ENCODE measurements at places on chromosomes 7 and 10.

DNA sequence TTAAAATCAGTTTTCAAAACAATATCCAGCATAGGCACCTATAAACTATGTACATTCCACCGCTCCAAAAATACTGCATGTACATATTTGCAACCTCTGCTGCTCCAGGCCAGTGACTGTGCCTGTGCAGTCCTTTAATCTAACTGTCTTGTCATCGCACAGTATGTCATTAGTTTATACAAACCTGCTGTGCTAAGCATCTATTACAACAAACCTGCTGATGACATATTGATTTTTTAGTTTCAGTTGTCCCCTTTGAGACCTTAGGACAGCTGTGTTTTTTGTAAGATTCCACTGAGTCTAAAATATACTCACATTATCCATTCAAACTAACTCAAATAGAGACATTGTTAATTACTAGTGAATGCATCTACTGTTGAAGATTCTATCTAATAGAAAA is 33.1 kb downstream of the SEMA3C start:
- DNase-seq, result no peak

DNA sequence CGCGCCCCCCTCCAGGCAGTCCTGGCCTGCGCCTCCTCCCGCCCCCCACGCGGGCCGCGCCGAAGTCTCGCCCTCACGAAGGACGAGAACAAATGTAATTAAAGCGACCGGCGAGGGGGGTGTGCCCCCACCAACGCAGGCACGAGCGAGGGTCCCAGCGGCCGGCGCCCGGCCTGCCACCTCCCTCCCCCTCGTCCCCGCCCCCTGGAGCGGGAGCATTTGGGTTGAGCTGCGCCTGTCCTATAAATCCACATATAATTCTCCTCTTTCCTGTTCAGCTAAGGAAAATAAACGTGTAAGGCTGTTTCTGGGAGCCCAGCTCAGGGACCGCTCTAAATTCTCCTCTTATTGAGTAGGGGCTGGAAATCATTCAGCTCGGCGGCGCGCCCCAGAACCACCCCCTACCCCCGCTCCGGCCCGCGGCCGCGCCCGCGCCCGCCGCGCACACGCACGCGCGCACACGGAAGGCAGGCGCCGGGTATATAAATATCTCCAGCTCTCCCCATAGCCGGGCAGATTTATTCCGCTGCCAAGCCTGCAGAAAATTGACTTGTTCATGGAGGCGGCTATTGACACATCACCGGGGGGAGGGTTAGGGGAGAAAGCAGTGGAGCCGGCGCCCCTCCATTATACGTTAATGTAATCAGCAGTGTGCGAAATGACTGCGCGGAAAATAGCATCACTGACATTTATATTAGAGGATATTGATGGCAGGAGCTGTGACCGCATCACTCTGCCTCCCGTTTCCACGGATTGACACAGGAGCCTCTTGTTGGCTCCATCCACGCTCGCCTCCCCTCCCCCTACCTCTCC is 61.6 kb upstream of the BTRC start:
- DNase-seq, result peak; percentile 61

DNA sequence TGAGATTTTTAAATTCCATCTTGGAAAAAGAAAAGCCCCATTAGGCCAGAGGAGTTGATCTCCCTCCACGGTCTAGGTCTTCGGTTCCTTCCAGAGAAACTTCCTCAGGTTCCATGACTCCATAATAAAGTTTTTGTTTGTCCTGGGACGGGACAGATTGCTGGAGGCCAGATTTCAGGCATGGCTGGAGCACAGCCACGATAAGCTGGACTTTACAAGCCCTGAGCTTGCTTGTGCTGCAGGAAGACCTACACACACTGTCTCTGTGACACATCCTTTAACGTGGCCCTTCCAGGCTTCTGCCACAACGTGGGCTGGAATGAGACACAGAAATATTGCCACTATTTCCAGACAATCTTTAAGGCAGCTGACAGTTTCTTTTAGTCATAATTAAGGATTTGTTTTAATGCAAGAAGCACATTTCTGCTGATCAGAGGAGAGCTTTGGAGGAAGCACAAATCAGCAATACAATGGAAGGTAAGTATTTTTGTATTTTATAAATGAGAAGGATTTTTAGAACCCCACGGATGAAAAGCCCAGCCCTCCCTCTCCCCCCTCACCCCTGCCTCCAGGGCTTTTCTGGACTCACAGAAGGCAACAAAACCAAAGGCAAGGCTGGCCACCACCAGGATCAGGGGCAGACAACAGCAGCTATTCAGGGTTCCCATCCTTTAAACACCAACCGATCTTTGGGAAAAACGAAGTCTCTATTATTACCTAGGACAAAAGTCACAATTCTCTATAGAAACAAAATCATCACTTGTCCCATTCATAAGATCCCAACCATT is 6.5 kb downstream of the CTBP2 start:
- no peak for DNase-seq

- peak; percentile 48 for DNase-seq
Observed at GRCh38 chr7:30681815-30682211, 443 bp downstream of the CRHR2 start.

DNA sequence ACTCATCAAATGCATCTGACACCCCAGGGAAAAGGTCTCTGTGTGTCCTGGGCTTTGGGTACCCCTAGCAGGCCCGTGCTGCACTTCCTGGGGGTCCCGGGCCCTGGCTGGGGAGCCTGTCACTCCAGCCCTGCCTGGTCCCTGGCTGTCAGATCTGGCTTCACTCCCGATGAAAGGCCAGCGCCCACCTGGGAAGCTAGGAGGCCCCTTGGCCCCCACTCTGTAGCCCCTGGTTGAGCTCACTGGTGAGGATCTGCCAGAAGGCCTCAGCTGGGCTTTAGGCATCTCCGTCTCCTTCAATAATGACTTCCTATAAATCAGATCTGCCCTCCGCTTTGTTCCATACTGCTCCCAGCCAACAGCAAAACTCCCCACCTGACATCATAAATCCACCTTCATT is 64.0 kb downstream of the GOLGA7B start:
- no peak for DNase-seq

GRCh38 chr10:21364196-21365114 is 161.0 kb downstream of the SKIDA1 start:
- peak; percentile 25 for DNase-seq

DNA sequence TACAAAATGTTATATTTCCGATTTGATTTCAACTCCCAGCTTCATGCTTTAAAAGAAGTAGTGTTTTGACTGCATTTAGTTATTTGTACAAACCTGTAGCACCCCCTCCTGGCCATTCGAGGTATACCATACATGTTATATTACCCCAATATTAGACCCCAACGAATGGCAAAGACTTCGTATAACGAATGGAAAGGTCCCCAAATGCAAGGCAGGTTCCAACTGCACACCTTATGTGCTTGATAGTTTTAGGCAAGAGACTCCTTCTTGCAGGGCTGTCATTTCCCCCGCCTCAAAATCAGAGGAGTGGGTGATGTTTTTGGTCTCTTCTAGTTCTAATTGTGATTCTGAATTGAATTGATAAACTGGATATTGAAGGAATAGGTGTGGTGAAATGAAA is 101.1 kb upstream of the TARP start:
- peak; percentile 62 for DNase-seq

GRCh38 chr10:13922586-13922985 is 335.8 kb downstream of the PRPF18 start:
- DNase-seq, result no peak

- no peak for DNase-seq
Observed at GRCh38 chr10:111079781-111080180, 3.0 kb downstream of the ADRA2A start.

- DNase-seq, result no peak
Observed at GRCh38 chr10:99487125-99487807, 45.5 kb upstream of the NKX2-3 start.

DNA sequence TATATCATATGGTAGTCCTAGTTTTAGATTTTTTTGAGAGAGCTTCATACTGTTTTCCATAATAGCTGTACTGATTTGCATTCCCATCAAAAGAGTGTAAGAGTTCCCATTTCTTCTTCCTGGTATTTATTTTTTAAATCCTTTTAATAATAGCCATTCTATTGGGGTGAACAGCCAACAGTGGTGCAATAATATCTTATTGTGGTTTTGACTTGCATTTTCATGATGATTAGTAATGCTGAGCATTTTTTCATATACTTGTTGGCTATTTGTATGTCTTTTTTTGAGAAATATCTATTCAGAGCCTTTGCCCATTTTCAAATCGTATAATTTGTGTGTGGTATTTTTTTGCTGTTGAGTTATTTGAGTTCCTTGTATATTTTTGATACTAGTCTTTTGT is 167.4 kb downstream of the FZD1 start:
- no peak for DNase-seq

- DNase-seq, result no peak
Observed at GRCh38 chr7:3880228-3880987, 579.4 kb downstream of the SDK1 start.

- no peak for DNase-seq
Observed at GRCh38 chr10:46033602-46034011, 3.2 kb upstream of the NCOA4 start.

DNA sequence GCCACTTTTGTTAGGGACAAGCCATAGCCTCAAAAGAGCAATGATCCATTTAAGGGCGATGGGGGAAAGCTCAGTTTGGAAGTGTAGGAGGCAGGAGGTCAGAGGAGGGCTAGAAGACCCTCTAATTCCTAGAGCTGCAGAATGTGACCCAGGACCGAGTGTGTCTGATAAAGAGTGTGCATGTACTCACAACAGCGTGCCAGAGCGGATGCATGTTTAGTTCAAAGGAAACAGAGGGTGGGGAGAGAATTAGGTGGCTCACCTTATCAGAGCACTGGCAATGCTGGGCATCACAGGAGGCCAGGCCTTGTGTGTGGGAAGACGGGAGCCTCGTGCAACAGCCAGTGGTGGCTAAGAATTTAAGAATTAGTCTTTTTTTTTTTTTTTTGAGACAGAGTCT is 133.9 kb upstream of the COBL start:
- no peak for DNase-seq

DNA sequence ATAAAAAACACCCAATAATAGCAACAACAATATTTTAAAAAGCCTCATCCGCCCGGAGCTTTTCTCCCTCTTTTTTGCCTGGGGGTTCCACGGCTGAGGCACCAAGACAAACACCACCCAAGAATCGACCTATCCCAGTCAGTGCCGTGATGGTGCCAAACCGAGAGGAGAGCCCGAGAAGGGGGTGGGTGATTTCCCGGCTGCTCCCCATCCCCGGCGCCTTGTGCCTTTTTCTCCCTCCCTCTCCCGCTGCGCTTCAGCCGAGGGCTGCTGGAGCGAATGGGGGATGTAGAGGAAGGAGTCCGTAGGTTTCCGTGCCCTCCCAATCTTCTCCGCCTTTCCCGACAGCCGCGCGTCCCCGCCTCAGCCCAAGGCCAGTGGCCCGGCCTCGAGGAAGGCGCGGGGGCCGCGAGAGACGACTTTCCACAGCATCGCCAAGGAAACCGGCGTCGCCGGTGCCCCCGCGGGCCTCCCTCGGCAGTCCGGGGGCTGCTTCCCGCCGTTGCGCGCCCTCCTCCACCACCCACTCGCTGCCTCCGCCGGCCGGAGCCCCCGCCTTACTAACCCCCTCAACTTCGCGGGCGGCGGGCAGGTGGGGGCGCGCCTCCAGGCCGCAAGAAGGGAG is 1.3 kb downstream of the EGR2 start:
- peak; percentile 53 for DNase-seq

DNA sequence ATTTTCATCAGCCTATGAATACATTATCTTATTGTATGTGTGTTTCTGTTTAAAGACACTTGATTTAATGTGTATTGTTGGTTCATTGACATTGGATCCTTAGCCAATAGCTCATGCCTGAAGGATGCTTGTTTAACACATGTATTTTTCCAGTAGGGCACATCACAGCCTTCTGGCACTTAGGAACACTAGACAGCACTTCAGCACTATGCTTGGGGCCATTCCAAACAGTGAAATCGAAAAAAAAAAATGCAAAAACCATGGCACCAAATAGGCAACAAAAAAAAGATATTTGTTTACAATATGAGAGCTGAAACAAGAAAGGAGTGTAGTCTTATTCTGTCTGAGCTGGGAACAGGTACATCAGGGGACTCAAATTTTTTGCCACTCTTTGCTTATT is 262.8 kb downstream of the SLC25A13 start:
- DNase-seq, result no peak

- no peak for DNase-seq
Observed at GRCh38 chr7:138581065-138581464, 120.1 kb downstream of the SVOPL start.

DNA sequence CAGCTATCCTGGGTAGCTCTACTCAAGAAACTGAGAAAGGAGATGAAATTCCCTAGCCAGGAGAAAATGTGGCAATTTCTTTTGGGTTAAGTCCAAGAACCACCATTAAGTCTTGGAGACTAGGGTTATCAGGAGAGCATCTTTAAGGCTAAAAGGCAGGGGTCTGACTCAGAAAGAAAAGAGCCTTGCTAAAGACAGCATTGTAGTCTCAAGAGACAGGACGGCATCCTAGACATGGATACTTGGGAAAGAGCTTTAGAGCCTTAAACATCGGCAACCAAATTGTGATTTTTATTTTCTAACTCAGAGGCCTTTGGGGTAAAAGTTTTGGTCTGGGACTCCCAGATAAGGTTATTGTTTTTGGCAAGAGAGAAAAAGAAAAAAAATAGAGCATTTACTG is 83.1 kb downstream of the FAS start:
- DNase-seq, result no peak

GRCh38 chr10:48587101-48587500 is 17.8 kb downstream of the ARHGAP22 start:
- no peak for DNase-seq

DNA sequence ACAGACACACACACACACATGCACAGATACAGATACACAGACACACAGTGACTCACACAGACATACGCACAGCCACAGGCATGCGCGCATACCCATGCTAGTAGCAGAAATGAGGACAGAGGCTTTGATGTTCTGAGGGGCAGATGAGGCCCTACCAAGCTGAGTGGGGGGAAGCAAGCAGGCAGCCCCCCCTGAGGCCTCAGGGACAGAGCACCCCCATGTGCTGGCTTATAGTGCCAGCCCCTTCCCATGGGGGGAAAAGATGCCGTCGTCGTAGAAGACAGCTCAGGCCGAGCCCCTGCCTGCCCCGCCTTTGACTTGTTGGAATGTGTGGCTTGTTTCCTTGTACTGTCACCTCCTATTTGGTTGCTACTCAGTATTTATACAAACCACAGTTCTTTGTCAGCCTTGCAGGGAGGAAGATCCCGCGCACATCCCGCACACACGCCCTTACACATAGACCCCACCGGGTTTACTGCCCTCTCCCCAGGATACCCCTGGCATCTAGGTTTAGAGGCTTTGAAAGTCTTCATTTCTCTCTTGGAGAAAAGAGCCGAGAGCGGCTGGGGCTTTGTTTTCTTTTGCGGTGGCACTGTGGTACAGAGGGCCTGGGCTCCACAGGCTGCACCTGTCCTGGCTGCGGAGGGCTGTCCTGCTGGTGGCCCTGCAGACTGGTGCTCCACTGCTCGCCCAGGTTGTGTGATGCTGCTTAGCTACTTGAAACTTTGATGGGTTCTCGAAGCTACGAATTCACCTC is 112.5 kb downstream of the DOCK1 start:
- DNase-seq, result no peak

- DNase-seq, result peak; percentile 17
Observed at GRCh38 chr7:91941450-91941849, 788 bp downstream of the AKAP9 start.

All from nephron progenitor cell (in vitro differentiated cells).